Left hindlimb (tissue), 1 donor: ENCODE measurements at places on chromosomes 13 and 19.

DNA sequence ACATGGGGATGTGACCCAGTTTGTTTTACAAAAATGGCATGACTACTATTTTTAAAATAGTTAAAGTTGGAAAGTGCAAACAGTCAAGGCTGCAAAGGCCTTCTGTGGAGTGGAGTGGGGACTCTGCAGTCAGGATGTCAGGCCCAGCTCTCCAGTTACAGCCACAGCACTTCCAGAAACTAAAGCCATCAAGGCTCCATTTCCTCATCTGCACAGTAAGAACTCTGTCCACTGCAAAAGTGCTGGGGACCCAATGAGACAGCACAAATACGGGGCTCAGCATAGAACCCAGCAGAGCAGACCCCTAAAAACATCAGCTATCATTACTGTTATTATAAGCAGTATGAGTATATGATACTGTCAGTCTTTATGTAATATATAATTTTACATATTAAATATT lies 73.6 kb downstream of the SACS start:
- no peak for DNase-seq

DNA sequence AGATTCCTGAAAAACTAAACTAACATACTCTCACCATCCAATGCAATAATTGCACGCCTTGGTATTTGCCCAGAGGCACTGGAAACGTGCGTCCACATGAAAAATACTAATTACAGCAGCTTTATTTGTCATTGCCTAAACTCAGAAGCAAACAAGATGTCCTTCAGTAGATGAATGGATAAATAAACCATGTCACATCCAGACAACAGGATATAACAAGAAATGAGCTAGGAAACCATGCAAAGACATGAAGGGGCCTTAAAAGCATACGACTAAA lies 25.0 kb downstream of the ELL start:
- DNase-seq, result no peak

DNA sequence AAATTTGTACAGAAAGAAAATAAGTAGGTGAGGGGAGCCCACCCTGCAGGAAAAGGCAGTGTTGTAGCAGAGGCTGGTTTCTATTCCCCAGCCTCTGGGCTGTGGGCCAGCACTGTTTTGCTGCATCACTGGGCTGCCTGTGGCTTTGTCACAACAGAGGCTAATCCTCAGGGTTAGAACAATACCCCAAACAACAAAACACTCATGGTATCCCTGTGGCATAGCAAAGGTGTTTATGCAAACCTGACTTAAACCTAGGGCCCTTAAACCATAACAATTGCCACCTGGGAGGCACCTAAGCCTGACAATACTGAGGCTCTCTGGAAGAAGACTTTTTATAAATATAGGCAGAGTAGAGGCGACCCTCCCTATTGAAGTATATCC lies 314.7 kb downstream of the OLFM4 start:
- no peak for DNase-seq

GRCh38 chr13:47230155-47230554 lies 333.3 kb upstream of the HTR2A start:
- DNase-seq, result no peak

- DNase-seq, result no peak
Observed at GRCh38 chr19:19258589-19259338, 14.3 kb downstream of the TM6SF2 start.

DNA sequence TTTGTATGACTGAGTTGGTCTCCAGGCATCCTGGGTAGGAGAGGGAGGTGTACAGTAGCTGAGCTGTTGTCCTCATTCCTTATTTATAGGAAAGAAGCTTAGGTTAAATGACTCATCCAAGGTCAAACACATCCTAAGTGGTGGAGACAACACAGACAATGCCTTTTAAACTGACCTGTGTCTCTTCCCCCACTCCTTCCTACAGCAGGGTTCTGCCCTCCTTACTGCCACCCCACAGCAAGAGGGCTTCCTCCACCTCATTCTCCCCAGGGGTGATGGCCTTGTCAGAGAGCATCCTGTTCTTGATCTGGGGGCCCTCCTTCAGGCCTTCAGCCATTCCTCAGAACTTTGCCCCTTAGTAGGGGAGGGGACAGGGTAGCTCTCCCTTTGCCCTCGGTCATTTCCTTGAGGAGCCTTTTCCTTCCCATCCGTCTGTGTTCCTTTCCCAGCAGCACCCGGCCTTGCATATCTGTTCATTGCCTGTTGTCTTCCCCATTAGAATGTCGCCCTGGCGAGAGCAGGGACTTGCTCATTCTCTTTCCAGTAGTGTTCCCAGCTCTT lies 48.2 kb upstream of the GPI start:
- DNase-seq, result no peak

GRCh38 chr13:39892721-39893685 lies 237.5 kb downstream of the COG6 start:
- peak; percentile 35 for DNase-seq

GRCh38 chr13:94329754-94330551 lies 149.5 kb downstream of the DCT start:
- no peak for DNase-seq

DNA sequence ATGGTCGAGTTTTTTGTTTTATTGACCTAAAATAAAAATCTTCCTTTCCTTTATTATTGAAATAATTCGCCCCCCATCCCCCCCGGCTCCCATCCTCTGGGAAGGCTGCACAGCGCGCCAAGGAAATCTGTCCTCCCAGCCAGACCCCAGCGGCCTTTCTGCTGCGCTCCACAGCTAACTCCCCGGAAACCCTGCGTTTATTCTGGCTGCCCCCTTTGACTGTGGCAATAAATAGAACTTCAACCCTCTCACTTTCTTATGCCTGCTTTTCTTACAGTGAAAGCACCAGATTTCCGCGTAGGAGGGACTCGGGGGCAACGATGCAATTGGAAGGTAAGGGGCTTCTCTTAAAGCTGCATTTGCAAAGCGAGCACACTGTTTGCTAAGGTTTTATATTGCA lies 9.7 kb upstream of the C19orf12 start:
- no peak for DNase-seq

- DNase-seq, result no peak
Observed at GRCh38 chr13:24865163-24865953, 101.4 kb downstream of the RNF17 start.

DNA sequence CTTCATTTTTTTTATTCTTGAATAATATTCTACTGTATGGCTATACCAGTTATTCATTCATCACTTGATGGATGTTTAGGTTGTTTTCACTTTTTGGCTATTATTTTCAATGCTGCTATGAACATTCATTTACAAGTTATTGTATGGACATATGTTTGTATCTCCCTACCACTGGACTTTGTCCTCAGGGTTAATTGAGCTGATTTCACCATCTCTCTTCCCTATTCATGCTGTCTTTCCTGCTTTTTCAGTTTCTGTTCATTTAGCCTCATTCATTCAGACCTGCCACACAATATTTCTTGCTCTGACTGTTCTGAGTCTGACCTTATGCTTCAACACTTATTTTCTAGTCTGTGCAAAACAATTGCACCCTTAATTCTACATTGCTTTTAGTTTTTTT lies 12.3 kb upstream of the C1QTNF9B start:
- no peak for DNase-seq

DNA sequence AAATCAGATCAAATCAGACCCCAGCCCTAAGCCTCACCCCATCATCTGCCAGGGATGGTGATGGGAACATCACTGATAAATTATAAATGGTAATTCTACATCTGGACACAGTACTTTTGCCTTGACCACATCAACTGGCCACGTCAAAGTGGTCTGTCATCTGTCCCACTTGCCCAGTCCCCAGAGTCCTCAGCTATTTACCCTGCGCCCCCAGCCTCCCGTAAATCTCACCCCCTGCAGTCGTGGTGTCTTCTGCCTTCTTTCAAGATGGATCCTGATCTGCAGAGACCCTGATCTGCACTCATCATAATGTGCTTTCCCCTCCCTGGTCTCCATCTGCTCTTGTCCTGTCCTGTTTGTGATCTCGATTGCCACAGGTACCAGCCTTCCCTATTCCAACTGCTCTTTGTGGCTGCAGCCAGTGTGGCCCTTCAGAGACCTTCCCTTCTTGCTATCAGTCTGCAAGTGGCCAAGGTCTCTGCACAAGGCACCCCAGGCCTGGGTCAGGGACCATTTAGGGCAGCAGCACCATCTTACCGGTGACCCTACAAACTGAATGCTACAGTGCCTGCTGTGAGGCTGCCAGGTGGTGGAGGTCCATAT lies 26.7 kb upstream of the POP4 start:
- no peak for DNase-seq

- no peak for DNase-seq
Observed at GRCh38 chr13:65932587-65933239, 1297.4 kb downstream of the PCDH9 start.

- DNase-seq, result no peak
Observed at GRCh38 chr13:75512253-75512652, 25.4 kb downstream of the COMMD6 start.

DNA sequence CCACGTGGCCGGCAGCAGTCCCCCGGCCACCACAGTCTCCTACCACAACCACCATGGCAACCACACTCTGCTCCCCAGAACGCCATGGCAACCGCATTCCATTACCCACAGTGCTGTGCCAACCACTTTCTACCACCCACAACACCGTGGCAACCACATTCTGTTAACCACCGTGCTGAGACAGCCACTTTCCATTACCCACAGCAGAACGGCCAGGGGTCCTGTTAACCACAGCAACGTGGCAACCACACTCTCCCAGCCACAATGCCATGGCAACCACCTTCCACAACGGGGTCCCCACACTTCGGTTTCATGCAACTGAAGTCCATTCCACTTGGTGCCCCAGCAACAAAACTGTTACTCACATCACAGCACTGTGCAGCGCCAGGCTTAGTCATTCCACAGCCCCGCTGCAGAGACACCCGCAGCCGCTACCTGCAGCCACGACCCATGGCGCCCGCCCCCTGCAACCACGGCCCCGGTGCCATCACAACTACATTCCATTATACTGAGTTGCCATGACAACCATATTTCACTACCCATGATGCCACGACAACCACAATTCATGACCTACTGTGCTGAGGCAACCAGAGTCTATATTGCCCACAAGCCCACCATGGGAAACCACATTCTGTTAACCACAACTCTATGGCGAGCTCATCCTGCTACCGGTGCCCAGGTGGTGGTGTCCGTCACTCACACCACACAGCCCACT lies 10.0 kb downstream of the DPF1 start:
- peak; percentile 75 for DNase-seq

GRCh38 chr13:101018720-101019119 lies 344.1 kb upstream of the TMTC4 start:
- DNase-seq, result no peak

- DNase-seq, result no peak
Observed at GRCh38 chr13:38617936-38618335, 68.9 kb upstream of the FREM2 start.

DNA sequence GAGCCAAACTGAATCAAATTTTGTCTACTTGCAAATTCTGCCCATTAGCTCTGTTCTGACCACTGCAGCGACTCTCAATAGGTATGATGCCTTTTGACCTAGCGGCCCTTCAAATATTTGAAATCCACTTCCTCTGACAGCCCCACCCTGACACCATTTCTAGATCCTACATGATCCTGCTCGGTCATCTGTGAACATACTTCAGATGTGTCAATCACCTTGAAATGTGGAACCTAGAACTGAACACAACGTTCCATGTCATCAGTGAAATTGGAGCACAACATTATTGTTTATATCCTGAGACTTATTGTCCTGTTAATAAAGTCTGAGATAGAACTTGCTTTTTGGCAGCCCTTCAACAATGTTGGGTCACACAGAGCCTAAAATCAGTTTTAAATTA lies 98.2 kb downstream of the UBL3 start:
- no peak for DNase-seq

DNA sequence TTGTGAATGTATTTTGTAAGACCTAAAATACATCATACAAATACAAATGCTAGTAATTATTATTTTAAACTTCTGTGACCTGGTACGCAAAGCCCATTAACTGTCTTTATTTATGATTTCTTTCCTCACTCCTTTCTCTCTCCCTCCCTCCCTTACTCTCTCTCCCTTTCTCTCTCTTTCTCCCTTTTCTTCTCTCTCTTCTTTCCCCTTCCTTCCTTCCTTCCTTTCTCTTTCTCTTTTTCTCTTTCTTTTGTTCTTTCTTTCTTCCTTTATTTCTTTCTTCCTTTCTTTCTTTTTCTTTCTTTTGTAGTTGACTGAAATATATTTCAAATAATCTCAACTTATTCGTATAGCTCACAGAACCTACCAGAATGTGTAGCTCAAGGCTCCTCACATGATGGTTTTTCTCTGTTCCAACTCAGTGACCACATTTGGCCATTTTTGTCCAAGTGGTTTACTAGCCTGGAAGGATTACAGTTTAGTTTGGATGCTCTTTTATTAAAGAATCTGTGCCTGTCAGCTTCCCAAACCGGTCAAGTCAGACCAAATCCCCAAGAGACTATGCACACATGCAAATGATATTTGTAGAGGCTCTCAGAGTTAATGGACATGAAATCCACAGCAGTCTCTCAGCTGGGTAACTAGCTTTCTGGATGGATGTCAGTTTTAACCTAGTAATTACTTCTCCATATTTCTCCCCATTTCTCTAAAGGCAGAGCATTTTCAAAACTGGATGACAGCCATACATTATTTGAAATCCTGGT lies 71.7 kb downstream of the POSTN start:
- DNase-seq, result peak; percentile 62

GRCh38 chr19:49020931-49021895 lies 2.9 kb downstream of the CGB3 start:
- DNase-seq, result no peak

DNA sequence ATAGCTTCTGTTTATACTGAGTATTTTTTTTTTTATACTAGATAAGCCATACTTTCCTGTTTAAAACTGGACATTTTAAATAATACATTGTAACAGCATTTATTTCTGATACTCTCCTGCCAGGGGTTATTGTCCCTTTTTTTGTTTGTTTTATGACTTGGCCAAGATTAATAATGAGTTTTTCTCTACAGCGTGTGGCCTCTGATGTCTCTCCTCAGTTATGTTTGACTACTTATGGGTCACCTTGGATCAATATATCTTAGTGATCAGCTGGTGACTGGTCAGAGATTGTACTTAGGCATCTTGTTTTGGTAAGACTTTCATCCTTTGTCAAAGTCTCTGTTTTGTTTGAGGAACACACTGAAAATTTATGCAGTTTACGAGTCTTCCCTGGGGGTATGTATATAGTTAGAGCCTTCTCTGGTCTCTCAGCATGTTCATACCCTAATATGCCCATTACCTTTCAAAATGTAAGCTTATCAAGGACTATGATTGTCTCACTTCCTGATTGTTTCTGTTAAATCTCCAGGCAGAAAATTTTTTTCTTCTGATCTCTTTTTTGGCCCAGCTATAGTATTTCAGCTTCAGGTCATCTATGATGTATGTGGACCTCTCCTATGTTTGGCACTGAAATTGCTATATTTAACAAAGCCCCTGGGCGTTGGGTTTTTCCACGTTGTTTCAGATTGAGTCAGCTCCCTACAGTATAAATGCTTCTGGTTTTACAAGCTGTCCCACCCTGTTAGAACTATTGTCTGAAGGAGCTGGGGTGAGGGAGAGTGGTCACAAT lies 87.9 kb downstream of the URI1 start:
- no peak for DNase-seq

DNA sequence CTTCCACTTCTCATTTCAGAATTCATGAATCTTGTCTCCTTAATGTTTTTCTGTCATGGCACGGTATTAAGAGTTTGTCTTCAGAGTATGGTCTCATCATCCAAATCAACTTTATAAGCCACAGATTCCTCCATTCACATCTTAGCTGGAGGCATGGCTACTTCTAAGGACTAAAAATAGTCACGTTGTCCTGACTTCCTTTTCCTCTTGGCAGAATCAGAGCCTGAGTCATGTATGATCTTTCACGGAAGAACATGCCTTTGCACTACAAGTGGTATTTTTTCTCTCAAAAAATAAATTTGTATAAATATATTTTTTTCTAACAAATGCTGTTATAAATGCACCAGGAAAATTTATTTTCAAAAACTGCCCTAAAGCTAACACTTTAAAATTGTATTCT lies 71.4 kb downstream of the ALOX5AP start:
- DNase-seq, result no peak

GRCh38 chr19:55487924-55488687 lies at the start of gene SSC5D:
TSS of gene SSC5D (plus strand) at chr19:55488436. CDS start at chr19:55488590, 154 bp downstream.
- peak; percentile 86 for DNase-seq
